Ovary (tissue), 10 donors: ENCODE measurements at places on chromosomes 4 and X. TPM values are rescaled to one million over a fixed set of nuclear protein-coding genes. Genes with fewer than 3 reads are reported as not detected.

DNA sequence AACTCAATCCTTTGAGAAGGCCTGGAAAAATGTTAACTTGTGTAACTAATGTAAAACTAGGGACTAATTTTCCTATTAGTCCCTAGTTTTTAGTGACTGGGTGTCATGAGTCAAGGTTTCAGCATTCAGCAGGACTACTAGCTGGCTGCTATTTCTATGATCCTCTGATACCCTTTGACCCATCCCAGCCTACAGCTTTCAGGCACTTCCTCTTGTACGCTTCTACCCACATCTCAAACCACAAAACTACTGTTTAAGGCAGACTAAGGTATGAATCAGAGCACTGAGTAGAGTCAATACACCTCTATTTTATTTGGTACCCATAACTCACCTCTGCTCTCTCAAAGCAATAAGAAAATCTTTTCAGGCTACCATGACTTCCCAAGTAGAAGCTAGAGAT lies 809.6 kb downstream of the PDHA2 start:
- H3K4me1 ChIP-seq: no peaks in the 10 kb centered on the region
- DNase-seq: no peak
- no peaks in the 10 kb centered on the region for H3K27me3 ChIP-seq
- H3K36me3 ChIP-seq: no peaks in the 10 kb centered on the region
- H3K27ac ChIP-seq: no peak overlapping the region
- H3K4me3 ChIP-seq: no peak overlapping the region

The MAGEE2 gene
- total RNA-seq: 0.18 TPM

DNA sequence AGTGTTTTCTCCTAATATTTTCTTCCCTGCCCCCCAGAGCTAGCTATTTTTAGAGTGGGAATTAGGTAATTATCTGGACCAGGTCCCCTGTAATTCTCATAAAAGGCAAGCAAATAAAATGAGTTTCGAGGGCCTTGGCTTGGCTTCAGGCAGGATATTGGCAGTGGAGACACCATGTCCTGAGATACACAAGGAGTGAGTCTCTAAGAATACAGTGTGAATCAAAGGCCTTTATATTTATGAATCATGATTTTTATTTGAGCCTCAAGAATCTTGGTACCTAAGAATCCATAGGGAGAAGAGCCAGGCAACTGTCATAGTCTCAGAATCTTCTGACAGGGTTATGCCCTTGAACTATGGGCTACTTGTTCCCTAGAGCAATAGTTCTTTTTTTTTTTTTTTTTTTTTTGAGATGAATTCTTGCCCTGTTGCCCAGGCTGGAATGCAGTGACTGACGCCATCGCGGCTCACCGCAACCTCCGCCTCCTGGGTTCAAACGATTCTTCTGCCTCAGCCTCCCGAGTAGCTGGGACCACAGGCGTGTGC lies 205.4 kb downstream of the LDB2 start:
- peak; percentile 70 for DNase-seq
- peaks cover 12% of the 10 kb centered on the region for H3K4me1 ChIP-seq
- H3K4me3 ChIP-seq: no peak overlapping the region
- peak overlapping the region; percentile 14 for H3K27ac ChIP-seq
- no peaks in the 10 kb centered on the region for H3K36me3 ChIP-seq

DNA sequence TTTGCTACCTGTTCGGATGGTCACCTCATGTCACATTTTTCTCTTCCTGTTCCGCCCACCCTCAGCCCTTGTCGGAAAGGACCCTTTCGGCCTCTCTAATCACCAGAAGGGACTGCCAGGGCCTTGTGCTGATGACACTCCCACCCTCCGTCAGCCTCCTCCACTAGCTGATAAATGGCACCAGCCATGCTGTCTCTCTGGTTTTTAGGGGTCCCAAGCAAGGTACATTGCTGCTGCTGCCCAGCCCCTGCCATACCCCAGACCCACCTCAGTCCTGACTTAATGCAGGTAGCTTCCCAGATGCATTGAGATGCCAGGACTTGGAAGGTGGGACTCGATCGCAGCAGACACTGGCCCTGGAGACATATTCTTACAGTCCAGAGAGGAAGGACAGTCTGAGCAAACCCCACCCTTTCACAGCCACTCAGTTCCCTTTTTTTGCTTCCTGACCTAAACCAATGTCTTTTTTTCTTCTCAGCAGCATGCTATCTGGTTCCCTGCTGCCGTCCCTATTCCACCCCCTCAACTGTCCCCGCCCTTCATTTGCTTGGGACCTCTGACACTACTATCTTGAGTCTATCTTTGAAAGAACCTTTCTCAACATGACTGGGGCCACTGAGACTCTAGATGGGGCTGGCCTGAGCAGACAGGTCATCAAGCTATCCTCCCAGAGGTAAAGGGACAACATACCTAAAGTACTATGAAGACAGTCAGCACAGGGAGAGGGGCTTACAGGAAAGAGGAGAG lies at the start of gene BTK:
TSS of gene BTK (minus strand) at position 397 of the 747 bp plus-strand sequence. CDS start 10,907 bp downstream, outside the sequence.
- H3K27ac ChIP-seq: no peak within 1 kb of the TSS
- no peaks in the 10 kb centered on the region for H3K36me3 ChIP-seq
- H3K27me3 ChIP-seq: no peaks in the 10 kb centered on the region
- H3K4me3 ChIP-seq: no peak within 1 kb of the TSS

DNA sequence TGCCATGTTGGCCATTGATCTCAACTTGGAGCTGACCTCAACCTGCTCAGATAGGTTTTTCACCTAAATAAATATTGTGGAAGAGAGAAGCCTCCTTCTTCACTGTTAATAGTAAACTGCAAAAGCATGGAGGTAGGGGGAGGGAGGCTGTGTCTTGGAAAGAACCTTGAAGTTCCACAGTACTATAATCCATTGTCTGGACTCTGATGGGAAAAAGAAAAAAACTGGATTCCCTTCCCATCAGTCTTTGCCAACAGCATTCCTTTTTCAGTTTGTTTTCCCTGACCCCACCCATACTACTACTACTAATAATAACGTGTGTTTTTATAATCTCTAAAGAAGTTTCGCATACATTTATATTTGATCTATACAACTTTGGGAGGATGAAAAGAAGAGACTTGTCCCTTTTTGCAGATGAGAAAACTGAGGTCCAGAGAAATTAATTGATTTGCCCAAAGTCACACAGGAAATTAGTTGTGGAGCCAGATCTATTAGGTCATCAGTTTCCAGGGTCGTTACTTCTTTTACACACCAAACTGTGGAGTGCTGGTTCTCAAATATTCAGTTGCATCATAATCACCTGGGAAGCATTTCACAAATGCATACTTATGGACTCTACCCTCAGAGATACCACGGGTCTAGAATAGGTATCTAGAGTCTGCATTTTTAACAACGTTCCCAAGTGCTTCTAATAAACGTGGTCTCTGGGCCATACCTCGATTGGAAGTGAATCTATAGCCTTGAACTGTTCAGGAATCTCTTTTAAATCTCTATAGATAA lies 59.1 kb downstream of the LUZP4 start:
- no peak for DNase-seq
- peaks cover 5% of the 10 kb centered on the region for H3K4me1 ChIP-seq
- H3K36me3 ChIP-seq: no peaks in the 10 kb centered on the region
- no peak overlapping the region for H3K27ac ChIP-seq
- H3K4me3 ChIP-seq: no peak overlapping the region
- no peaks in the 10 kb centered on the region for H3K27me3 ChIP-seq

- H3K27me3 ChIP-seq: no peaks in the 10 kb centered on the region
- DNase-seq: no peak
- H3K4me3 ChIP-seq: no peak overlapping the region
- no peaks in the 10 kb centered on the region for H3K4me1 ChIP-seq
These were observed 671.2 kb downstream of the PCDH18 start for GRCh38 chr4:136861091-136861490.

GRCh38 chrX:119266364-119266995 lies 30.4 kb downstream of the PGRMC1 start:
- H3K27me3 ChIP-seq: no peaks in the 10 kb centered on the region
- no peak overlapping the region for H3K27ac ChIP-seq
- no peak overlapping the region for H3K4me3 ChIP-seq
- H3K4me1 ChIP-seq: no peaks in the 10 kb centered on the region
- no peaks in the 10 kb centered on the region for H3K36me3 ChIP-seq
- DNase-seq: no peak

GRCh38 chr4:15891312-15891711 lies 47.2 kb downstream of the FGFBP1 start:
- H3K4me3 ChIP-seq: no peak overlapping the region
- H3K27me3 ChIP-seq: no peaks in the 10 kb centered on the region
- no peak overlapping the region for H3K27ac ChIP-seq
- no peaks in the 10 kb centered on the region for H3K4me1 ChIP-seq
- H3K36me3 ChIP-seq: no peaks in the 10 kb centered on the region

GRCh38 chrX:113222305-113222704 lies 381.7 kb upstream of the AMOT start:
- no peaks in the 10 kb centered on the region for H3K4me1 ChIP-seq
- H3K36me3 ChIP-seq: no peaks in the 10 kb centered on the region
- H3K27ac ChIP-seq: no peak overlapping the region
- no peak for DNase-seq
- H3K27me3 ChIP-seq: no peaks in the 10 kb centered on the region
